Spinal cord (tissue), 10 donors: ENCODE measurements at places on chromosomes 12 and 14. TPM values are rescaled to one million over a fixed set of nuclear protein-coding genes. Genes with fewer than 3 reads are reported as not detected.

DNA sequence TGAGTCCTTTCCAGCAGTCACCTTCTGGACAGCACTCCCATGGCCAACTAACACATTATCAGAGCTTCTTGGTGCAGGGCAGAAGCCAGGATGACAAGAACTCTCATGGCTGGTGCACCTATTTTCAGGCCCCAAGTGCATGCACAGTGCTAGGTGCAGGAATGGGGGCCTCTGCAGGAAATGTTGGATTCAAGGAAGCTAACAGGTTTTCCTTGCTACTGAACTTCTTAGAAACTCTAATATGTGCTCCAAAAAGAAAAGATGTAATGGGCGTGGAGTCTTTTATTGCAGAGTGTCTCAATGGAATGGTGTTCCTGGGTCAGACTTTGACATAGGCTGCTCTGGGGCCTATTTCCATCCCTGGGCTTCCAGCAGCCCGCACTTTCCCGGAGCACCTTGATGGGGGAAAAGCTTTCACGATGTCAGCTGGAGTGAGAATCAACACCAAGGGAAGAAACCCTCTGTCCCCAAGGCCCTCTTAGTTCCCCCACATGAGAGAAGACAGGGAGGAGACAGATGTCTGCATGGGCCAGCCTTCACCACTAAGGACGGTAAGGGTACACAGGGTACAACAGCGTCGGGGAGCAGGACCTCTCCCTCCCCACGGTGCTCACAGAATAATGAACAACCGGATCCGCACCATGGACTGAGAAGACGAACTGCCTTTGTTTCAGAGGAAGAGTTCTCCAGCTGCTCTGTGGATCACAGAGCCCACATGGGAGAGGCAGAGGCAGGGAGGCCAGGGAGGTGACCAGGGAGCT, 6.9 kb downstream of the KRT3 start:
- no peak for DNase-seq

DNA sequence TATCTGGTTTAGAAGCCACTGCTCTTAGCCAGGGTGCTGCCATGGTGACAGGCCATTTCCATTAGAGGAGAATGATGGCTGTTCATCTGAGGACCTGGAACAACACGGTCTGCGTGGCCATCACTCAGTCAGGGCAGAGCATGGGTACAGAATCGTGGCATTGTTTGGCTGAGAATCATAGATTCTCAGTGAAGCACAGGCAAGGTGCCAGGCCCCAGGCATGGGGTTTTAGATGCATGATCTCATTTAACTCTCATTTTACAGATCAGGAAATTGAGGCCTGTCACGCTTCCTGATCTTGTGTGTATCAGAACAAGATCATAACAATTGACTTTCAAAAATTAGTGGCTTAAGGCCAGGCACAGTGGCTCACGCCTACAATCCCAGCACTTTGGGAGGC, 26.8 kb upstream of the IRF2BPL start:
- DNase-seq, result no peak

- no peak for DNase-seq
Observed at GRCh38 chr12:31837913-31838312, 109.1 kb upstream of the AMN1 start.

The KRT78 gene
- not detected for total RNA-seq

GRCh38 chr14:57796556-57796955, 69.3 kb downstream of the SLC35F4 start:
- peak; percentile 62 for DNase-seq

- no peak for DNase-seq
Observed at GRCh38 chr12:100189636-100190394, 10.8 kb upstream of the ACTR6 start.

GRCh38 chr14:68477110-68477455, 315.8 kb downstream of the ZFP36L1 start:
- DNase-seq, result no peak

DNA sequence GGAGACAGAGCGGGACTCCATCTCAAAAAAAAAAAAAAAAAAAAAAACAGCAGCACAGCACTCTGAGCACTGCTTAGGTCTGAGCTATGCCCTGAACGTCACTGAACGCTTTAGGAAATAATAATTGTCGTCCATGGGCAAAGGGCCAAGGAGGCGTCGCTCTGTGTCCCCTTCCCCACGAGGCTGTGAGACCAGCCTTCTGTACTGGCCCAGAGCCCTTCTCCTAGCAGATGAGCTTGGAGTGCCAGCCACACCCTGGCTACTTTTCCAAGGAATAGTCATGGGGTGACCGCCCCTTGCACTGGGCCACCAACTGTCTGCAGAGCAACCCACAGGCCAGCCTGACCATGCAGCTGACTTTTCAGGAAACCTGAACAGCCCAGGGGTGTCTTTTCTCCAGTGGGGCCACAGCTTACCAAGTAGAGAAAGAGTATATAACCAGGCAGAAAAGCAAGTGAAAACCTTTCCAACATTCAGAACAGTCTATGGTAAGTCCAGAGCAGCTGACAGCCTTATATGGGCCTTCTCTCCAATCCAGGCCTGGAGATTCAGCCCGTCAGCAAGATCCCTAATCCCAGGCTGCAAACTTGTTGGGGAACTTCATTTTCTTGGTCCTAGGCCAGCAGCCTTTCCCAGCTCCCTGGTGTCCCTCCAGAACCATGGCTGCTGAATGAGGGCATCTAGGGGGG, 28.5 kb downstream of the CD9 start:
- no peak for DNase-seq

The GLIPR1L1 gene
- total RNA-seq, result not detected

The KRT85 gene
- not detected for total RNA-seq

DNA sequence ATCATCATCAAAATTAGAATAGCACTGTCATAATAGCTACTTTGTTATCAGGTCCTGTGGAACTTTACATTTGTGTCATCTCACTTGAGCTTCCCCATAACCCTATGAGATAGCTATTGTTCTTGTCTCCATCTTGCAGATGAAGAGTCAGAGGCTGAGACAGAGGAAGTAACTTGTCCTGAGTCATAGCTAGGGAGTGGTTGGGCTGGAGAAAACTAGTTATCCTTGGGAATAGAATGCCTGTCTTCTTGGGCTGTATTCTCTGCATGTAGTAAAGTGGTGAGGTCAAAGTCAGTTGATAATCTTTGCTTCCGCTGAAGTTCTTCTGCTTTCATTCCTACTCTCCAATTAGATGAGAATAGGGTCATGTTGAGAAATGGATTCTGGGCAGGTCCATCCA, 117.0 kb downstream of the SMOC1 start:
- DNase-seq, result no peak

- no peak for DNase-seq
Observed at GRCh38 chr14:53491256-53491883, 338.2 kb upstream of the DDHD1 start.

The CACNA1C gene
- 14.8 TPM for total RNA-seq

DNA sequence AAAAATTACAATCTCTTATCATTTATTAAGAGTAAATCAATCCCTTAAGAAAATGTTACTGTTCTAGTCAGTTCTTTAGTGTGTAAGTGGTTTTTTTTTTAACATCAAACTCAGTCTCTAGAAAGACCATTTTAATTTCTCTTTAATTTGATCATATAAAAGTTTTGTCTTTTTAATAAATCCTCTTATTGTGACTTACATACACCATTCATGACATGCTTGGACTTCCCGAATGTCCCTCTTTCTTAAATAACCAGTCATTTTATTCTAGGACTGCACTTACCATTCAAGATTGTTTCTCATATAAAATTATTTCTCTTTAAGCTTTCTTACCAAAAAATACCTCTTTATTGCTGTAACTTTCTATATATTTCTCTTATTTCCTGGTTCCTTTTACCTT, 60.8 kb upstream of the EVL start:
- DNase-seq, result no peak

DNA sequence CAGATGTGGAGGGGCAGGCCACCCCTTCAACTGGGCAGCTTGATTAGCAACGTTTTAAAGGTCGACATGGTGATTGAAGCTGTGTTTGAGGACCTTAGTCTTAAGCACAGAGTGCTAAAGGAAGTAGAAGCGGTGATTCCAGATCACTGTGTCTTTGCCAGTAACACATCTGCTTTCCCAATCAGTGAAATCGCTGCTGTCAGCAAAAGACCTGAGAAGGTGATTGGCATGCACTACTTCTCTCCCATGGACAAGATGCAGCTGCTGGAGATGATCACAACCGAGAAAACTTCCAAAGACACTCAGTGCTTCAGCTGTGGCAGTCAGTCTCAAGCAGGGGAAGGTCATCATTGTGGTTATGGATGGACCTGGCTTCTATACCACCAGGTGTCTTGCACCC, 23.9 kb upstream of the AICDA start:
- no peak for DNase-seq

The WSCD2 gene
- total RNA-seq, result 6.1 TPM

The PDE3A gene
- total RNA-seq, result 16.1 TPM

The STAC3 gene
- 2.1 TPM for total RNA-seq

- no peak for DNase-seq
Observed at GRCh38 chr12:50061171-50061570, 3.8 kb downstream of the ASIC1 start.

The KLRC2 gene
- total RNA-seq, result 29.0 TPM

GRCh38 chr12:48788524-48788853, 400 bp downstream of the ADCY6 start:
- no peak for DNase-seq

DNA sequence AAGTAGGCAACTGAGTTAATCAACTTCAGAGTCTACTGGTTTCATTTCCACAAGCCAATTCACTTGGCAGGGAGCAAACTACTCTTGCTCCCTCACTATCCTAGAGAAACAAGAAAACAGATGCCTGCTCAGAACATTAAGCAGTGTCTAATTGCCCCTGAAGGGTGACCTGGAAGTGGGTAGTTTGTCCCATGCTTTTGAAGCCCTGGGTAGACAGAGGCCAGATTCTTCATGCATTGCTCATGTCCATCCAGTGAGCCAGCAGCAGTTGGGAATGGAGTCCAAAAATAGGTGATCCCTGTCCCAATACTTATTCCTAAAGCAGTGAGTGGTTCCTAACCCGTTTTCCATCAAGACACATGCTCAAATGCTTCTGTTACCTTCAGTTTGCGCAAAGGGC, 48.8 kb downstream of the BICDL1 start:
- DNase-seq, result no peak

GRCh38 chr12:116455540-116456329, 103.4 kb upstream of the MAP1LC3B2 start:
- peak; percentile 93 for DNase-seq

The ARMH4 gene
- 25.7 TPM for total RNA-seq

DNA sequence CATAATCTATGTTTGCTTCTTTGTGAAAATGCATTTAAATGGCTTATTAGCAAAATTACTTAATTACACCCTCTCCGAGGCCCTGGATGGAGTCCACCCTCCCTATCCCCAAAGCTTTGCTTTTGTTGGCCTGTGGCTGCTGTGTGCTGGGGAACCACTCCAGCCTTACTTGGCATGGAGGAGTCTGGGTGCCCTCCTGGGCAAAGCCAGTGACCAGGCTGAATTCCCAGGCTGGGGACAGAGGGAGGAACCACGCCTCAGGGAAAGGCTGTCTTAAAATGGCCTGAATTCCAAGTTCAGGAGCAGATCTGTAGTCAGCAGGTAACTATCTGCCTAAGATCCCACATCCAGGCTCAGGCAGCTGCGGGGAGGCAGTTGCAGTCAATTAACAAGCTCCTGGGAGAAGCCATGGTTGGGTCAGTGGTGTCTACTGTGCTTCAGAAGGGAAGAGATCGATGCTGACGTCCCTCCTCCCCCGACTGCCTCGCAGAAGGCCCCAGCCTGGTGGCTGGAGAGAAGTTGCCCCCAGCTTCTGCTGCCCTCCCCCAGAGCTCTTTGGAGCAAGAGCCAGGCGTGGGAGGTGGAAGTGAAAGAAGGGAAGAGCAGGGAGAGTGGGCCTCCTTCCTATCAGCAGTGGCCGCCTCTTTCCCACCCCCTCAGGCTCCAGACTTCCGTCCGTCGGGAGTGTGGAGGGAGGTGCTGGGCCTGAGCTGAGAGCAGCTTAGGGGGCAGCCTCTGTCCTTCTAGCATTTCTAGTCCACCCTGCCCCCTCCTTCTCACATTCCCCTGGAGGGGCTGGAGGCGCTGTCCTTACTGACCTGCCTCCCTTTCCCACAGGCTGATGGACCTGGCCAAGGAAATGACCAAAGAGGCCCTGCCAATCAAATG, 11.3 kb downstream of the VASH1 start:
- no peak for DNase-seq

GRCh38 chr12:31999692-32000091, 40.5 kb downstream of the RESF1 start:
- DNase-seq, result no peak

DNA sequence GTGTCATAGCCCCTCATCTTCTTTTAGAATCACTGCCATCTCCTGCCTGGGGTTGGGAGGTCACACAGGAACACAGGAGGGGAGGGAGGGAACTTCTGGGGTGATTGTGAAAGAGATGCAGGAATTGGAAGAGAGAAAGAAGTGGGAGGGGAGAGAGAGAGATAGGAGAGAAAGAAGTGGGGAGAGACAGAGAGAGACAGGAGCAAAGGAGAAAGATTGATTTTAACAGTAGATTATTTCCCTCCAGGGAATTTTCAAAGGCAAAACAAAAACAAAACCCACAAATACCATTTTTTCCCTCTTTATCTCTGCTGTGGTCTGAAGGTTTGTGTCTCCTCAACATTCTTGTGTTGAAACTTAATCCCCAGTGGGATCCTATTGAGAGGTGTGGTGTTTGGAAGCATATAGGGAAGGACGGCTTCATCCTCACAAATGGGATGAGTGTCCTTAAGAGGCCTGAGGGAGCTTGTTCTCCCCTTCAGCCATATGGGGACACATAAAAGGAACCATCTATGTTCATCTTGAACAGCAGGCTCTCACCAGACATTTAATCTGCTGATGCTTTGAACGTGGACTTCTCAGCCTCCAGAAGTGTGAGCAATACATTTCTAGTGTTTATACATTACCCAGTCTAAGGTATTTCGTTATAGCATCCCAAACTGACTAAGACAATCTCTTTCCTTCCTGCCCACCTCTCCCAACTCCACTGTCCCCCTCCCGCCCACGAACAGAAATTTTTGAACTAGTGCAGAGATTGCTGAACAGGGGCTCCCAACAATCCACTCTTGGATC, 134.9 kb upstream of the MAX start:
- DNase-seq, result no peak

DNA sequence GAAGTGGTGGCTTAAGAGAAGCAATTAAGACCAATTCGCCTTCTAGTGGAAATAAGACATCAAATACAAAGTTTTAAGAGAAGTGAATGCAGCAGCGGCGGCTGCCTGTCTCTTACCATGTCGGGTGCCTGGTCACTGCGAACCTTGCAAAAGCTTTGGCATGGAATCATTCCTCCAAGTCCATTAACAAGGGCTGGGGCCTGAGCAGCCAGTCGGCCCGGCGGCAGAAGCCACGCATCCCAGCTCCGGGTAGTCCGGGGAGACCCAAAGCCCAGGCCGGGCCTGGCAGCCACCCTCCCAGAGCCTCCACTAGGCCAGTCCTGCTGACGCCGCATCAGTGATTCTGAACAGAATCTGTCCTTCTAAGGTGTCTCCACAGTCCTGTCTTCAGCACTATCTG, 321.0 kb downstream of the TMEM121 start:
- no peak for DNase-seq

DNA sequence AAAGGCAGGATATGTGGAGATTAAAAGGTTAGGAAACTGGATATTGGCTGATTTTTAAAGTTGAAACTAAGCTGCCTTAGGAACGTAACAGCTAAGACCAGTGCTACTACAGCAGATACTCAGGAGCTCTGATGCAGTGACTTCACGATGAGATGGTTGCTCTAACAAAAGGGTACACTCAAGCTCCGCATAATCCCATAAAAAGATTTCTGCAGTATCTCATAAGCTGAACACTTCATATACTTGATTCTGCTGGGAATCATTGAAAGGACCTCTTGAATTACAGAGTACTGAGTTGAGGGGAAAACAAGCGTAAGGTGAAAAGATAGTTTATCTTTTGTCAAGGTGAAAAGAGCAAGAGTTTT, 3.7 kb downstream of the RNF10 start:
- no peak for DNase-seq
